NCI-H146 (cell line): ENCODE measurements at places on chromosomes 3 and 15.

DNA sequence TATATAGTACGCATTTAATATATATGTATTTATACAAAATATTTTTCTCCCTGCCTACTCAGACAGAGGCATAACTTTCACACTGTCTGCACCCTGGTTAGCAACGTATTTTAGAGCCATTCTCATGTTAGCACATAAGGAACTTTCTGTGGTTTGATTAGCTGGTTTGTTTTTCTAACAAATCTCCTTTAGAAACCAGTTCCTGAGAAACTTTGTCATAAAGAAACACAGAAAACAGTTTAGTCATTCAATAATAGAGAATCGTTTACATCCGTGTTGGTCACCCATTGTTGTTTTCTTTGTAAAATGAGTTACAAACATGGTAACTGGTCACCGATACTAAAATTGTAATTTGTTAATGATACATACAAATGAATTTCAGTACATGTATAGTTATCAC is 5.9 kb upstream of the NGRN start:
- DNase-seq = no peak

DNA sequence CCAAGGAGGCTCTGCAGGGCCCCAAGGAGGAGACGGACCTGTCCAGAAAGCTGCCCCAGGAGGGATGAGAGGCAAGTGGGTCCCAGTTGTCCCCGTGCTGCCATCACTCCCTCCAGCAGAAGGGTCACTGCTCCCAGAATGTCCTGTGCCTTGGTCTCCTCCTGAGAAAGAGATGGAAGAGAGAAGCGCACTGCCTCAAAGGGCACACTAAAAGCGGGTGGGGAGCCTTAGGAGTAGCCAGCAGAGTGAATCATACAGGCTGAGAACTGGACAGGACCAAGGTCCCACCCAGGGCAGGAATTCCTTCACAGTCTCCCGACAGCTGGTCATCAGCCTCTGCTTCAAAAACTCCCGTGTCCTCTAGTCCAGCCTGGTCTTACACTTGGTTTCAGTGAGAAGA is 4.6 kb downstream of the THPO start:
- no peak for DNase-seq

DNA sequence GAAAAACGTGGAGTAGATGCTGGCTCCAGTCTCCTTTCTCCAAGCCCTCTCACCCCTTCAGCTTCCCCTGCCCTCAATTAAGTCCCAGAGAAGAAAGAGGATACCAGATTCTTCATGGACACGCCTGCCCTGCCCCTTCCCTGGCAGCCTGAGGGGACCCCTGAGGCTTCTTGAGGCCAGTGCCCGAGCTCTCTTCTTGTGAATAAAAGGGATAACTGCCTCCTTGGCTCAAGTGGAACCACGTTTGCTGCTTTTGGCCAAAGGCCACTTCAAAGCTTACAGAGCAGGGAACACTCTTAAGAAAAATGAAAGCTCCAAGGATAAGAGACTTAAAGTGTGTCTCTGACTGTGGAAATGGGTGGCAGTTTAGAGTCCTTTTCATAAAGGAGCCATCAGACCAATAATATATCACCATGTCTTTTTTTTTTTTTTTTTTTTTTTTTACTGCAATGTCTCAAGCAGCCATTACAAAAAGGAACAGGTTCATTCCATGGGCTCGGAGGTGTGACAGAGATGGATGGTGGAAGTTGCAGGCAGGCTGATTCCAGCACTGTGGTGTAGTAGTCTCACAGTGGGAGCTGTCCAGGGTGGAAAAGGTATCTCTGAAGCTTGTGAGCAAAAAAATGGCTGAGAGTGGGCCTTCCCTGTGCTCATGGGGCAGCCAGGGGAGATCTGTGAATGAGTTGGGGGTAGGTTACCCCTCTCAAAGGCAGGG is 108.8 kb downstream of the SEMA5B start:
- DNase-seq = no peak

DNA sequence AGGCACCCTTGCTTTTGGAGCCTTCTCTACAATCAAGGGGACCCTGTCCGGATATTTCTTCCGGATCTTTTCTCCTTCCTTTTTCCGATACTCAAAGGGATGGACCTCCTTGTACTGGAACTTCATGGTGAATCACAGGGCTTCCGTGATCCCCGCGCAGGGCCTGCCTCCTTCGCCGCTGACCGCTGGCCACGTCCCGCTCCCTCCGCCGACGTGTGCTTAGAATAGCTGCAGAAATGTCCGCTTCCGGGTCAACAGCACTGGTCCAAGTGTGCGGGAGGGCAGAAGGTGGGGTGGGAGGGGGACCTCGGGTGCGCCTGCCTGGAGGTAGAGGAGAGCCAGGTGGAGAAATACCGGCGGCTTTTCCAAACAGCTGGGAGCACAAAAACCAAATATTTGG is 3.0 kb upstream of the ZNF774 start:
- no peak for DNase-seq

DNA sequence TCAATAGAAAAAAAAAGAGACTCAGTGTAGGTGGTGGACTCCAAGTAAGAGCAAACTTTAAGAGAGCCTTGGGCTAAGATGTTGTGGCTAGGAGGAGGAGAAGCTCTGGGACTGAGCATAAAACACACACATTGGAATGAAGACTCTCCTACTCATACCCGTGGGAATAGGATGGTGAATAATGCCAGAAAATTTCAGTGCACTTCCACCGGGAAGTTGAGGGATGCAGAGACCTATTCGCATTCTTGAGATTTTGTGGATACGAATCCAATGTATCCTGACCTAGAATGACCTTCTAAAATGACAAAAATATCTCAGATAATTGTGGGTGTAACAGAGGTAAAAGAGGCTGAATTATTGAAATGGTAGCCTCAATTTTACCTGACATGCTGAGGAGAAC is 388.7 kb upstream of the SGO1 start:
- no peak for DNase-seq

DNA sequence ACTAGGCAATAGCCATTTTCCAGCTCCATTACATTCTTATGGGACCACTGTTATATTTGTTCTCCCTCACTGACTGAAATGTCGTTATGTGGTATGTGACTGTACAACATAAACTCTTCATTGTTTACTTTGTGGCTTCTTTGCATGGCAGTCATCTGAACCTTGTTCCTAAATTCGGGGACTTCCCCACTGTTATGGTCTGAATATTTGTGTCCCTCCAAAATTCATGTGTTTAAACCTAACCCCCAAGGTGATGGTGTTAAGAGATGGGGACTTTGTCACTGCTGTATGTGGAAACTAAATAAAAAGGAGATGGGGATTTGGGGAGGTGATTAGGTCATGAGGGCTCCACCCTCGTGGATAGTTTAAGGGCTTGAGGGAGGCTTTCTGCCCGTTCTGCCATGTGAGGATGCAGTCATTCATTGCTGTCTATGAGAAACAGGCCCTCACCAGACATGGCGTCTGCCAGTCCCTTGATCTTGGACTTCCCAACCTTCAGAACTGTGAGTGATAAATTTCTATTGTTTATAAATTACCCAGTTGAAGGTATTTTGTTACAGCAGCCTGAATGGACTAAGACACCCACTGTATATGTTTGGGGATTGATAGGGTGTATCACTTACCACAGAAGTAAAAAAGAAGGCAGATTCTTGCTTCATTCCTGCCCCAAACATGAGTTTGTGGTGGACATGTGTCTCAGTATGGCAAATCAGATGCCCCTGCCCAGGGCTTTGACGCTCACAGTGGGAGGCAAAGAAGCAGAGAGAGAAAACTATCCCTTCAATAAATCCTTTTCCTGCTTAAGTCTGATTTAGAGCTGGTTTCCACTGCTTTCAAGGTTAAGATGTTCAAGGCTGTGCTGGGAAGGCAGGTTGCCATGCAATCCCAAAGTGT is 138.0 kb upstream of the UBE2E1 start:
- DNase-seq = no peak

DNA sequence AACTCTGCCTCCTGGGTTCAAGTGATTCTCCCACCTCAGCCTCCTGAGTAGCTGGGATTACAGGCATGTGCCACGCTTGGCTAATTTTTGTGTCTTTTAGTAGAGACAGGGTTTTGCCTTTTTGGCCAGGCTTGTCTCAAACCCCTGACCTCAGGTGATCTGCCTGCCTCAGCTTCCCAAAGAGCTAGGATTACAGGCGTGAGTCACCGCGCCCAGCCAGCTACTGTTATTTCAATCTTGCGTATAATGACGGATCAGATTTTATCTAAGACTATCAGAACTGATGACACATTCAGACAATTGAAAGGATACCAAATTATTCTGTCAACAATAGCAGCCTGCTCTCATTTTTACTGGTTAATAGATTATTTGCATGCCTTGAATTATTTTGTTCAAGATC is 612.2 kb downstream of the ZIC1 start:
- DNase-seq = no peak

- DNase-seq = no peak
Measured at GRCh38 chr15:84911879-84912660, 27.6 kb downstream of the SLC28A1 start.
